ENCODE measurements at places on chromosomes 5 and 9.

GRCh38 chr9:111483858-111484571 lies at the start of gene ECPAS:
Gene ECPAS, minus strand, starts transcription at chr9:111484383. Its CDS starts 11,465 bp downstream, at chr9:111472918.
- DNase-seq, result peak; percentile 27

DNA sequence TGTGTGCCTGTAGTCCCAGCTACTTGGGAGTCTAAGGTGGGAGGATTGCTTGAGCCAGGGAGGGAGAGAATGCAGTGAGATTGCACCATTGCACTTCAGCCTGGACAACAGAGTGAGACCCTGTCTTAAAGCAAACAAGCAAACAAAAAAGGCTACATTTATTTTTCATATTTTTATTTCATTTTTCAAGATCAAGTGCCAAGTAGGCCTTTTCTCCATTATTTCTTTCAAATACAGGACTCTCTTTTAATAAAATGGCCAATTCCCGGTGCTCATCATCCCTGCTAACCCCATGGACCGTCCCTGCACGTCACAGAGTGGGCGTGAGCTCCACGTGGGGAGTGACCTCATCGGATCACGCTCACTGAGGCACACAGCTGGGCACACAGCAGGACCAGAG lies 9.3 kb upstream of the GBGT1 start:
- DNase-seq, result no peak

GRCh38 chr5:169706071-169706470 lies 69.0 kb downstream of the DOCK2 start:
- no peak for DNase-seq

DNA sequence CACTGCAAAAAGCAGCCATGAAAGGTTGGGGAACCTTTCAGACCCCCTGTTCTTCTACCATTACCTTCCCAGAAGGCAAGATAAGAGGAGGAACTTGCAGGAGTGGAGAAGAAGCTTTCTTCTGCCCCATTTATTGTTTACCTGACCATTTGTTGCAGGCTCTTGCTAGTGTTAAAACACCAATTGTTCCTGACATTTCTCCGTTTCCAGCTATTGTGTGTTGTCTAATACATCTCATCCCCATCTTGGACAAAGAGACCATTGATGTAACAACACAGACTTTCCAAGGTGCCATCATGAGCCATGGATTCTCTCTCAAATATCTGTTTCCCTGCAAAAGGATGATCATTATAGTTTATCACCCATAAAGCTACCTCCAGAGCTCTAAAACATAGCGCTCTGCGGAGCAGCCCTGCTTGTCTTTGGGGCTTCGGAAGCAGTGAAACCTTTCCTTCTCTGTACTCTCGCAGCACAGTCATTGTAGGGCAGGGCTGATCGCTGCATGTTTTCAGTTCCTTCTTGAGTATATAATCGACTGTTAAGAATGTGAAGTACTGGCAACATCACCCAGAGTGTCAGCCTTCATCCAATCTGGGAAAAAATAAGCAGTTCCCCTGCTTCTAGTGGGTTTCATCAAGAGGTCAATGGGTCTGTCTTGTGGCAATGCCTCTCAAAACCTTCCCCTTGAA lies 680.0 kb downstream of the SEMA5A start:
- no peak for DNase-seq

DNA sequence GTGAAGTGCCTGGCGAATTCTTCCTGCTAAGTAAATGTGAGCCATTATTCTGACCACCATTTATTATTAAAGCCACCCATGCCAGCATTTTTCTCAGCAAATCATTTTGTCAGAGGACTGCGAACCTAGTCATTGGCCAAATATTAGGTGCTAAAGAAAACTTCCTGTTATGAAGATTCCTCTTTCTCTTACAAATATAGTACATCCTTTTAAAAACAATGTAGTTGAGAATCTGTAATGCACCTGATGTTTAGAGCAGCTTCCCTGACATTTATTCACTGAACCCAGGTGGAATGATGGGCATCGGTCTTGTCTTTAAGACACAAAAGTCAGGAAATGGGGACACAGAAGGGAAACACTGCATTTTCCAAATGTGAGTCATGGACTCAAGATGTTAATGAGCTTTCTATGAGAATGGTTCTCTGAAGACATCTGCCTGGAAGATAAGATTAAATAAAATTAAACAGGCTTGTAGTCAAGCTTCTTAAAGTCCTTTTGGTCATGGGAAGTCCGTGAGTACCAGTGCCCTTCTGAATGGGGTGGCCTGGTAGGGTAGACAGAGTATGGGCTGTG lies 290.6 kb downstream of the FBXL7 start:
- no peak for DNase-seq

- peak; percentile 91 for DNase-seq
These were observed 87.3 kb upstream of the TNFAIP8 start for GRCh38 chr5:119268387-119269060.

DNA sequence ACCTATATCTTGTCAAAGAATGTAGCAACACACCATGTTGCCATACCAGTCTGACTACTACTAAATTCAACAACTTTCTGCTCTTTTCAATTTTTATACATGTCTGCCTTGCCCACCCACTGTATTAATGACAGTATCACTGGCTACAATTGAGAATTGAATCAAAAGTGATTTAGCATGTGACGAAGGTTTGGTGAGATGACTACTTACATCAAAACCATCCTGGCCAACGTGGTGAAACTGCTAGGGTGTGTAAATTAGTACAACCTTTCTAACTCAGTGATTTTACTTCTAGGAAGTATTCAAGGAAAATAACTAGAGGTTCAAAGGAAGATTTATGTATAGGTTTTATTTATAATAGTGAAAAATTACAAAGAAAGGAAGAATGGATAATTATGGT lies 109.8 kb downstream of the UNC13B start:
- DNase-seq, result no peak

DNA sequence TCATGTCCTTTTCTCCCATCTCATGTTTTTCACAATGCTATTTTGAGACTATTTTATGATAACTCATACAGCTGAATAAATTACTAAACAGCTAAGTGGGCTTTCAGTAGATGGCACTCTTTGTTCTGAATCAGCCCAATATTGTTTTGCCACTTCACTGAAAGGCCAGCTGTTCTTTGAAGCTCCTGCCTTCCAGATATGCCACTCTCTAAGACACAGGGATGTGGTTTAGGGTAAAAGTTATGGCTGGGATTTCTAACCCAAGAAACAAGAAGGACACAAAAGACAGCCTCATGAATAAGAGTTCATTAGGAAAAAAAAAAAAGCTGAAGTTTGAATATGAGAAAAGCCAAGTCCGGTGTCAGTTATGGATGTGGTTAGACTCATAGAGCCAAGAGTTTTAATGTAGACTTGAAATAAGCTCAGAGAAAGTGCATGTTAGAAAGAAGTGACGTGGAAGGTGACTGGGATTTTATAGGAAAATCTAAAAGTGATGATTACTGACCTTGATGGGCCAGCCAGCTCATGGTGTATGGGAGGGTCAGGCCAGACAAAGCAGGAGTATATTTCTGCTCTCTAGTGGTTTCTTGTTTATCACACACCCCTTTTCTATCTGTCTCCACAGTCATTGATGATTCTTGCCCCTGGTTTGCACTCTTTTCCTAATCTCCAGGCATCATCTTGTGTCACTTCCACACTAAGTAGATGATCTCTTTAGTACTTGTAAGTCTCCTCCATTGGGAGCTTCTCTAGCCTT lies 488.5 kb downstream of the NR2F1-AS1 start:
- DNase-seq, result no peak

Data from activated naive CD4-positive, alpha-beta T cell (primary cell).